MM.1S (cell line): ENCODE measurements at places on chromosomes 2 and 18.

GRCh38 chr2:235723371-235723770 lies 229.5 kb downstream of the AGAP1 start:
- DNase-seq, result no peak

DNA sequence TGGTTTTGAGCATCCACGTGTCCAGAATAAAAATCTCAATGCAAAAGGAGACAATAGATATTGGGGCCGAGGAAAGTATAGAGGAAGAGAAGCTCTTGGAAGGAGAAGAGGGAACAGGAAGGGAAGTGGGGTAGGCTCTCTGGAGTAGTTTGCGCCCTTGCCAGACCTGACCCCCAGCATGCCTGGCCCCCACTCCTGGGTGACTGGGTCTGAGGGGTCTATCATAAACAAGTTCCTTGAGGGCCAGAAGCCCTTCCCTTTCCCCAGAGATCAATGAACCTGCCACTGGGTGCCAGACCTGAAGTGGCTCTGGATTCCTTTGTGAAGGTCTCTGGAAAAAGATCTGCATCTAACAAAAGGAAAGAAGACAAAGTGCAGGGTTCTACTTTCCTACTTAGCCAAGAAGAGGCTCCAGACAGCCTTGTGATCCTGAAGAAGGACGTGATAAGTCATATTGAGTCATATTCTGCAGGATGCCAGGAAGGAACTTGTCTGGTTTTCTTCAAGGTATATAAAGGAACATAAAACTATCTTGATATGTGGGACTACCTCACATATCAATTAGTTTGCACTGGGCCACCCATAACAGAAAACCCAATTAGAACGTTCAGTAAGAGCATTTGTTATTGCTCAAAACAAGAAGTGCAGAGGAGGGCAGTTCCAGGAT lies 18.7 kb upstream of the ATOH8 start:
- DNase-seq, result no peak

- no peak for DNase-seq
Observed at GRCh38 chr2:134029418-134029817, 224.5 kb upstream of the MGAT5 start.

- DNase-seq, result no peak
Observed at GRCh38 chr2:71668326-71669057, 215.1 kb downstream of the DYSF start.

DNA sequence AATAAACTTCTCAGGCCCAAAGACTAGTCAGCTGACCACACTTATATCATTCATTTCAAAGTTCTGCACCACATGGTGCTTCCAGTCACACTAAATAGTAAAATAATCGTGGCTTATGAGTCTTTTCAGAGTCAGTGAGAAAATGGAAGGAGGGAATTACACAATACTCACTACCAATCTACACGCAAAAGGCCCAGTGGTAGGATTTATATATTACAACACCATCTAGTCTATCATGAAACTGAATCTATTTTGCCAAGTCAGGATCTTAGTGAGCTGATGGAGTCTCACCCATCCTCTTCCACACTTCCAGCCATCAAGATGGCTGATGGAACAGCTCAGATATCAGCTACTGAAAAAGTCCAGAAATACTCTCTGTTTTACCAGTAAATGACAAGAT lies 21.9 kb downstream of the INO80D start:
- no peak for DNase-seq

GRCh38 chr18:55470826-55471225 lies 117.2 kb downstream of the TCF4 start:
- DNase-seq, result no peak

- DNase-seq, result no peak
Observed at GRCh38 chr2:45085487-45085886, 76.2 kb upstream of the SIX2 start.
